ENCODE measurements at places on chromosomes 2 and 18.

- no peak for DNase-seq
Measured at GRCh38 chr2:42138163-42139015, 30.8 kb upstream of the EML4 start.

- no peak for DNase-seq
Measured at GRCh38 chr2:143251681-143252080, 122.5 kb downstream of the ARHGAP15 start.

DNA sequence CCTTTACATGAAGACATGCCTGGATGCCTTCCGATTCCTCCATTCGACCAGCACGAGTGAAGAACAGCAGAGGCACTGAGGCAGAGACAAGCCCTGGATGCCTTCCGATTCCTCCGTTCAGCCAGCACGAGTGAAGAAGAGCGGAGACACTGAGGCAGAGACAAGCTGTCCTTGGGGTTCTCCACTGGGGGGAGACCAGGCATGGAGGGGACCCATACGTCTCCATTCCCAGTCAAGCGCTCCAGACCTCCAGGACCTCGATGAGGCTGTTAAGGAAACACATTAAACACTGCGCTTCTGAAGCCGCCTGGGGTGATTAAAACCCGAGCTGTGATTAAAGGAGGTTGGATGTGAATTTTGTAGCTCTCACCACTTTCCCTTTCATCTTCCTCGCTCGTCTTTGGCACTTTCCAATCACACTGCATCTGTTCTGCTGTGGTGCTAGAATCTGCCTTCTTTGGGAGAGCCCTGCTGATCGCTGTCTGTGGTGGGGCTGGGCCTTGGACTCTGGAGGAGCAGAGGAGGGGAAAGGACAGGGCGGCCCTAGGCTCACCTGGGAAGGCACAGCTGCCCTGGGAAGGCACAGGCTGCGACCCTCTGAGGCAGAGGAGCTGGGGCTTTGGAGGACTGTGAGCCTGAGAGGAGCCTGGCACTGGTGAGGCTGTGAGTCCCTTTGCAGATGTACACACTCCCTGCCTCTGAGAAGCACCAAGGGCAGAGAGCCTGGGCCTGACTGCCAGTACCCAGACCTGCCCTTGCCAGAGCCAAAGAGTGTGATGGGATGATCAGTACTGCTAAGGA lies 463.1 kb upstream of the HS6ST1 start:
- no peak for DNase-seq

DNA sequence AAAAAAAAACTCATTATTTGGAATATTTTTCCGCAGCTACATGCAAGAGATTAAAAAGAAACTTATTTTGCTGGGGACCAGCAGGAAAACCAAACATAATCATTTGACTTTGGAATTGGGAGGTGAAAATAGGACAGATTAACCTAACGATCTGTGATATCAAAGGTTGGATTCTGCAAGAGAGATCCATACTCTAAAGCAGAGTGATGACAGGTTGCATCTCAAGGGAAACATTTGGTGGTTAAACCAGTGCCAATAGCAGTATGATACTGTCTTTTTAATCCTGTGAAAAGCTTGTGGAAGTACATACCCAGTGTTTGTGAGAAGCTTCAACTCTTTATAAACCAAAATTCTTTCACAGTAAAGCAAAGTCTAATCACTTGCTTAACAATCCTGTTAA lies 5.3 kb upstream of the IKZF2 start:
- no peak for DNase-seq

GRCh38 chr2:132478461-132479105 lies 62.0 kb downstream of the GPR39 start:
- peak; percentile 70 for DNase-seq

DNA sequence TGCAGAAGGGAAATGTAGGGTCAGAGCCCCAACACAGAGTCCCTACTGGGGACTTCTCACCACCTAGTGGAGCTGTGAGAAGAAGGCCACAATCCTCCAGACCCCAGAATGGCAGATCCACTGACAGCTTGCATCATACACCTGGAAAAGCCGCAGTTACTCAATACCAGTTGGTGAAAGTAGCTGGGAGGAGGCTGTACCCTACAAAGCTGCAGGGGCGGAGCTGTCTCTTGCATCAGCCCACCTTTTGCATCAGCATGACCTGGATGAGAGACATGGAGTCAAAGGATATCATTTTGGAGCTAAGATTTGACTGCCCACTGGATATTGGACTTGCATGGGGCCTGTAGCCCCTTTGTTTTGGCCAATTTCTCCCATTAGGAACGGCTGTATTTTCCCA lies 237.3 kb downstream of the CALCRL start:
- DNase-seq = no peak

GRCh38 chr2:173749315-173749714 lies 215.9 kb downstream of the SP3 start:
- no peak for DNase-seq

DNA sequence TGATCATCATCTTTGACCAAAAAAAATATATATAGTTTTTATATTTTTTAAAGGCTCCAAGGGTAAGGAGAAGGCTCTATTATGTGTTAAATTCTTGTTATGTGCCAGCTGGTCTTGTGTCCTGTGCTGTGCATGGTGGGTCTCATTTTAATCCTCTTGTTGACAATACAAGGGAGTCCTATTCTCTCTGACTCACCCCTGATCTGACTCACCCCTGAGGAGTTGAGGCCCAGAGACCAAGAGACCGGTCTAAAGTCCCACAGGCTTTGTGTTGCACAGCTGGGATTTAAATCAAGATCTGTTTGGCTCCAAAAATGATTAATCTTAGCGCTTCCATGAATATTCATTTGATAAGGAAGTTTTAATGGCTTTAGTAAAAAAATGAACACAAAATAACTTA lies 25.7 kb downstream of the MC2R start:
- DNase-seq = no peak

DNA sequence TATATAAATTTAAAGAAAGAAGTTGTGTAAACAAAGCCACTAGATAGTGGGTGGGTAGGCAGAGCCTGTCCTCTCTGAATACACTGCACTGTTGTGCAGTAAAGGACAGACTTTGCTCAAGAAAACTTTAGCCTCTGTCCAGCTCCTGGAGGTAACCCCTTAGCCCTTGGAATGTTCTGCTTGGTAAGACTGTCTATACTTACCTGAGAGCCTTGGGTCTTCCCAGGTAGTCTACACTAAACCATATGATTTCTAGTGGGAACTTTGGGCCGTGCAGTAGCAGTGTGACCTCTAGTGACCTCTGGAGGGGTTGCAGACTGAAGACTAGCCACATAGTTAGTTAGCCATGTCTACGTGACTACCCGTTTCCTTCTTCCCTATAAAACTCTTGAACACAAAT lies 678.3 kb upstream of the NRXN1 start:
- peak; percentile 2 for DNase-seq

DNA sequence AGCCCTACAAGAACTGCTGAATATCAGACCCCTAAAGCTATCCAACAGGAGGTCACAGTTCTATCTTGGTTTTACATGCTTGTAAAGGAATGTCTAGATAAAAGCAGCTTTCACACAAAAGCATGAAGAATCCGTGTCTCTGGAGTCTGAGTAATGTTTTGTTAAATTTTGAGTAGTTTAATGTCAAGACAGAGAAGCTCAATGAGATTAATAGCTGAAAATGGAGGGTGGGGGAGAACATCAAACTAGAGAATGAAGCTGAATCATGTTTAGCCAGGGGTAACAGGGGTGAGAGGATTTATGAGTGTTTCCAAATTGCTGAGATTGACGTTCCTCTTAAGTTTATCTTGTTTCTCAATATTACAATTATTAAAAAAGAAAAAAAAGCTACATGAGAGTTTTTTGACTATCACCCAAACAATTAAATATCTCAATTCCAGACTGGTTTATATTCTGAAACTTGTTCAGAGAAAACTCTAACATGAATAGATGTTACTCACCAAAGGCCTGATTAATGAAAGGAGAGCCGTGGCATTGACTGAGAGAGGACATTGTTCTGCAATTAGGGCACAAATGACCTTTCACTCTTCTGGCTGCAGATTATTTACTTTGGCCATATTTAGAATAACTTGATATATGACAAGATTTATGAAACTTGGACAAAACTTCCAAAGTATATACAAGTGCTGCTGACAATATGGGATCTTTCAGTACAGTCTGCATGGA lies 266.4 kb upstream of the ETAA1 start:
- DNase-seq = no peak

DNA sequence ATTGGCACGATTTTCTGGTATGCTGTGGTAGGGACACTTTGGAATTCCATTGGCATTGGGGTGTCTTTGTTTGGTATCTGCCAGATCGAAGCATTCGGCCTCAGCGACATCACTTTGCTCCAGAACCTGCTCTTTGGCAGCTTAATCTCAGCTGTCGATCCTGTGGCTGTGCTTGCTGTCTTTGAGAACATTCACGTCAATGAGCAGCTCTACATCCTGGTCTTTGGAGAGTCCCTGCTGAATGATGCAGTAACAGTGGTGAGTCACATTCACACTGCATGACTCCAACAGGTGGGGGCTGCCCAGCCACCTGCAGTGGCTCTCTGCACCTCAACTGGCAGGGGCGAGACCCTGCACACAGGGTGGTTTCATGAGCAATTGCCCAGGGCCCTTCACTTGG lies 38.4 kb downstream of the SLC9A2 start:
- no peak for DNase-seq

GRCh38 chr2:154696810-154697417 lies 1.6 kb upstream of the KCNJ3 start:
- peak; percentile 54 for DNase-seq

DNA sequence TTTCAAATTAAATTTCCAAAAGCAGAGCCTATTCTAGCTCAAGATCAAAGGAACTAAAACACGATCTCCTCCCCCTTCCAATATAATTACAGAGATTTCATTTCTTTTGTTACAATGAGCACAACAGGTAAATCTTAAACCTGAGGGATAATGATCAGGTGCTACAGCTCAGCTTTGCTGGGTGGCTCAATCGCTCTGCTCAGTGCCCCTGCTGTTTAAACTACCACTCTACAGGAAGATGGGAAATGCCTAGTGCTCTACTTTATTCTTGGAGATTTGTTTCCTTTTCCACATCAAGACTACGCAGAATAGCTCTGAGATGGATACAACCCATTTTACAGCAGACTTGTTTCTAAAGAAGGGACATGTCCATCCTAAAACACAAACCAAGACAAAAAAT lies 162.3 kb downstream of the TCF4 start:
- DNase-seq = no peak

DNA sequence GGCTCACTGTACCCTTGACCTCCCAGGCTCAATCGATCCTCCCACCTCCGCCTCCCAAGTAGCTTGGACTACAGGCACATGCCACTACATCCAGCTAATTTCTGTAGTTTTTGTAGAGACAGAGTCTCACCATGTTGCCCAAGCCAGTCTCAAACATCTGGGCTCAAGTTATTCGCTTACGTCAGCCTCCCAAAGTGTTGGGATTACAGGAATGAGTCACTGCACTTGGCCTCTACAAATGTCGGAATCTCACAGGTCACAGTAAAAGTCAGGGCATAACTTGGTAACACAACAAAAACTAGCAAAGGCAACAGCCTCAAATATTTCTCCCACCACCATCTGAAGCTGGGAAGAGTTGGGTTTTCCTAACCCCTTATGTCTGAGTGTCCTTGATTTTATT lies 25.3 kb downstream of the SCG2 start:
- DNase-seq = no peak

DNA sequence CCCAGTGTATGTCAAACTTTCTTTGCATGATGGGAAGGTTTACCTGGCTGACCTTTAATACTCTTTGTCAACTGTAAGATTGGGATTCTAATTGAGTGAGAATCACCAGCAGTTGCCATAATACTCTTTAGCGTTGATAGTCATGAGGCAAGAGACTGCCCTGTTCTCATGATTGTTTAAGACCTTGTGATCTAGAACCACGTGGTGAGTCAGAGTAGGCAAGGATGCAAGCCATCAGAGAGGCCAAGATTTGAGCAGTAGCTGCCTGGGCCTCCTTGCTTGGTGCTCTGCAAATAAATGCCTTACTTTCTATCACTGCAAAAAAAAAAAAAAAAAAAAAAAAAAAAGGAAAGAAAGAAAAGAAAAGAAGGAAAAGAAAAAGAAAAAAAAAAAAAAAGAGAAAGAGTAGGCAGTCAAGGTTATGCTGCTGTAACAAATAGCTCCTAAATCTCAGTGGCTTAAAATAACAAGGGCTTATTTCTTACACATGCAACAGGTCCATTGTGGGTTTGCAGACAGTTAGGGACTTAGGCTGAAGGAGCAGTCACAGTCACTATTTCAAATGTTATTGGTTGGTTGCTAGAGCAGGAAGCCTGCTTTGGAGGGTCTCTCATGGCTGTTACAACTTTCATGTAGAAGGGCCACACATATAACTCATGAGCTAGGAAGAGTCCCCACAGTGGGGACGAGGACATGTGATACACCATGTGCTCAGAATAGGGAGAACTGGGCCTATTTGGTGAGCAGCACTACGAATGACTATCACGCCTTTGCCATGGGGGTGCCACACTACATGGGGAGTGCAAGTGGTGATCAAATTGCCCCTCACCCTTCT lies 21.7 kb downstream of the IL1R2 start:
- no peak for DNase-seq

GRCh38 chr2:46162329-46163097 lies 134.7 kb upstream of the EPAS1 start:
- no peak for DNase-seq

- no peak for DNase-seq
Measured at GRCh38 chr2:174977364-174977763, 27.8 kb downstream of the CHN1 start.

GRCh38 chr18:41973983-41974382 lies 18.9 kb downstream of the PIK3C3 start:
- no peak for DNase-seq

- DNase-seq = no peak
Measured at GRCh38 chr18:21386523-21387240, 144.7 kb downstream of the GREB1L start.

DNA sequence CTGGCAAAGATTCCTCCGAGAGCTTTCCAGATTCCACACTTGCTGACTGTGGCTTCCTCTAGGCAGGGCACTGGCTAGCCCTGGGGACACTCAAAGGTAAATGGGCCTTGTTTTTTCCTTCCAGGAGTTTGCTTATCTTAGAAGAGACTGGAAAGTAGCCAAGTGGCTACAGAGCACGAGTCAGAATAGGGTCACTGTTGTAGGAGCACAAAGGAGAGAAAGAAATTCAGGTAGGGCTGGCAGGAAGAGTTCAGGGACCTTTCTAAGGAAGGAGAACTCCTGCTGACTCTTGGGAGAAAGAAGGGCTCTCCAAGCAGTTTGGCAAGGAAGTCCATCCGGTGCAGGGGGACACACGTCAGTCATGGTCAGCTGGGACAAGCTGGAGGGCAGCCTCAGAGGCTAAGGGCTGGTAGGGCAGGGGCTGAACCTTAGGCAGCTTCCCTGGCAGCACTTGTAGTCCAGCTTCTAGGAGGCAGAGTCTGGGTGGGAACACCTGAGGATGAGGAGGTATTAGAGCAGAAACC lies 39.5 kb downstream of the NIFK start:
- no peak for DNase-seq

- no peak for DNase-seq
Measured at GRCh38 chr2:18787726-18788125, 198.4 kb upstream of the NT5C1B start.

GRCh38 chr2:161379740-161380139 lies 36.4 kb upstream of the TBR1 start:
- DNase-seq = no peak

- no peak for DNase-seq
Measured at GRCh38 chr2:187982668-187983067, 309.0 kb upstream of the GULP1 start.
